ENCODE measurements at places on chromosomes 12 and 14.

DNA sequence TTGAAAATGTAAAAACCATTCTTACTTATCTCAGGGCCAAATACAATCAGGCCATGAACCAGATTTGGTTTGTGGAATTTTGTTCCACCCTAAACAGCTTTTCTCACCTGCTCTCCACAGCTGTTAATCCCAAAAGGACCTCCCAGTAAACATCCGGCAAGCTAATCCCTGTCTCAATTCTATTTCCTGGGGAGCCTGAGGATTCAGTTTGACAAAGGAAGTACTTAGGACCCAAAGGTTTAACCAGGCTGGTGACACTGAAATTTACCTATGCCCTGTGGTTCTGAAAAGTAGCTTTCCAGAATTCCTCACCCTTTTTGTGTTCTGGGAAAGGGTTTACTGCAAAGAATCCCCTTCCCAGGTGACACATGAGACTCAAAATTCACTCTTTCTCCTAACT, 15.0 kb downstream of the CAPZA3 start:
- DNase-seq = no peak

DNA sequence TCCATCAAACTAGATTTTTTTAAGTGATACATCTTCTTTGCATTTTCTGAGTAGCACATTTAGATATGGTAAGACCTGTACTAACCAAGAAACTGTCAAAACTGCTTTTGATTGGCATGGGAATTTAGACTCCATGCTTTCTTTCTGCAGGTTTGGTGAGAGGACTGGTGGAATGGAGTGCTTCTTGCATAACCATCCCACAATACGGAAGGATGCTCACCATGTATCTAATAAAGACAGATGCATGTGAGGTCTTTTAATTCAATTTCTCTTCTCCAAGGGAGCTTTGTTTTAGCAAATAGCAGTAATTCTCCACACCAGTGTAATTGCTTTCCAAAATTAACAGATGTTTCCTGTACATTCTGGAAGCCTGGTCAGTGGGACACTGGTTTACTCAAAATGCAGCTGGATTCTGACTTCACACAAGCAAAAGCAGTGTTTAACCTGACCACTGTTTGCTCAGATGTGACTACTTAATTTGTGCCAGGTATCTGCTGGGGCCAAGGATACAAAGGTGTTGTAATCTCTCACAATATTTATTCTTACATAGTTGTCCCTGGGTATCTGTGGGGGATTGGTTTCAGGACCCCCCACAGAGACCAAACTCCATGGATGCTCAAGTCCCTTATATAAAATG, 26.1 kb downstream of the FGD6 start:
- no peak for DNase-seq

- DNase-seq = no peak
These were observed 13.2 kb upstream of the C1S start for GRCh38 chr12:7047306-7047705.

DNA sequence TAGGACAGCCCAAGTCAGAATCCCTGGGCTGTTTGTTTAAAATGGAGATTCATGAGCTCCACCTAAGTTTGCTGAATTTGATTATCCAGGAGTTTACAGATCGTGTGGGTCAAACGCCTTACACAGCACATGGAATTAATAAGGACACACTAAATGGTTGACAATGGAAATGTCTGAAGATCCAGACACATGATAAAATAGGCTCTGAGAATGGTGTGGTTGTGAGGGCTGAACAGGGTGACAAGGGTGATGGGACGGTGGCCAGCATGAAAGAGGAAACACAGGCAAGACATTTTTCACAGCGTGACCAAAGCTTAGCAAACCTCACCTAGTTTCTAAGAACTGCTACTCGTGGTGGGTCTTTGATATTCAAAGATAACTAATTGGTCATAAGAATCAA, 12.5 kb downstream of the VWF start:
- DNase-seq = no peak

DNA sequence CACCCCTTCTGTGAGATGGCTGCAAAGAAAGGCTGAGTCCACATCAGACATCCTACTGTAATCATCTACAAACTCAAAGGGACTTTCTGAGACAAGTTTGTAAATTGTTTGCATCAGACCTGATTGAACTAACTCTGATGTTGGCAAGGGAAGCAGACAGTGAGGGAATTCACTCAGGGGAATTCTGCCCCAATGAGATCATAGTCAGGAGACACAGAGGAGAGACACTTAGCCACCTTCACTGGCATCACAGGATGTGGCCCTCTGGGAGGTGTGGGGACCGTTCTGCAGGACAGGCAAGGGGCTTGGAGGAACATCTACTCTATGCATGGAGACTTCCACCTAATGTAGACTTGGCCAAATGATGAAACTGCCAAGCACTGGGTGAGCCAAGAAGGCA, 70.7 kb upstream of the DDX11 start:
- no peak for DNase-seq

GRCh38 chr14:99195602-99196309, 76.2 kb downstream of the BCL11B start:
- DNase-seq = no peak

GRCh38 chr12:10130042-10130441, at the start of gene CLEC7A:
Gene CLEC7A (minus strand): TSS chr12:10130199. CDS start chr12:10130082, 117 bp downstream.
- no peak for DNase-seq

All from AG08396 (cell line).